PC-3 (cell line): ENCODE measurements at places on chromosomes 3 and 15. TPM values are rescaled to one million over a fixed set of nuclear protein-coding genes. Genes with fewer than 3 reads are reported as not detected.

GRCh38 chr3:74436184-74436583 lies 178.3 kb downstream of the CNTN3 start:
- DNase-seq, result no peak

DNA sequence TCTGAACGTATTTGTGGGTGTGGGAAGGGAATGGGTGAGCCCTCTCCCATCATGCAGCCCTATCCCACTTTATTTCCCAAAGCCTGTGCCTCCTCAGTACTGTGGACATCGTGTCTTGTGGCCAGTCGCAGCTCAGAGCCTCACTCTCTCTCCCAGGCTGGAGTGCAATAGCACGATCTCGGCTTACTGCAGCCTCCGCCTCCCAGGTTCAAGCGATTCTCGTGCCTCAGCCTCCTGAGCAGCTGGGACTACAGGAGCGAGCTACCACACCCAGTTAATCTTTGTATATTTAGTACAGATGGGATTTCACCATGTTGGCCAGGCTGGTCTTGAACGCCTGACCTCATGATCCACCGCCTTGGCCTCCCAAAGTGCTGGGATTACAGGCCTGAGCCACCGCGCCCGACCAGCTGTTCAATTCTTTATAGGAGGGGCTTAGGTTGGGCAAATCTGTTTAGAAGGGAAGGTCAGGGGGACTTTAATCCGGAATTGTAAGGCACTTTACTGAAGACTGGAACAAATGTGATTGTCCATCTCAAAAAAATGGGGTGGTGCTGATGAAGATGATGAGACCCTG lies 42.7 kb upstream of the BDH1 start:
- DNase-seq, result no peak

DNA sequence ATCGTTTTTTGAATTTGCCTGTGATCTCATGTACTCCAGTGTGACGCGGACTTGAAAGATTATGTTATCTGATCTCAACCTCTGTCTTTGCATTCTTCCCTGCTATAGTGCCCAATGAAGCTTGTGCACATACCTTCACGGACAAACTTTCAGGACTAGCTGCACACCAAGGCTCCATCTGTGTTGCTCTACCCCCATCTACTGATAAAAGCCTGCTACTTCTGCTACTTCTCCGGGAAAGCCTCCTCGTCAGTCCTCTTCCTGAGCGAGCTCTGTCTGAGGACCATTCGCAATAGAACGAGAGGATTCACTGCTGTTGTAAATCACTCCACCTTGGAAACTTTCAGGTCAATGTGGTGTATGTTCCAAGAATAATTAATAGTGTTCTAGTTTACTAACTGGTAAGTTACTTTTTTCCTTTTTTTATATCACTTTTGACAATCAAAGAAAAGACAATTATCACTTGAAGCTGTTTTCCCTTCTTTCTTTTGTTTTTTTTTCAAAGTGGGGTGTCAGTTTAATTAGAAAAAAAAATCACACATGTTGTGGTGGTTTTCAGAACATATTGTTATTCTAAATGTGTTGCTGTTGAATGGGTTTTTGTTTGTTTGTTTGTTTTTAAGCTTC lies 217.6 kb downstream of the ARRDC4 start:
- DNase-seq, result peak; percentile 74

- DNase-seq, result no peak
Observed at GRCh38 chr15:91530956-91531582, 322.4 kb upstream of the SLCO3A1 start.

Gene DOCK3
- under 0.01 and 0.15 TPM in 2 replicates for total RNA-seq

Gene SLC9C1
- total RNA-seq, result not detected in 2 replicates

Gene ARGFX
- not detected in 2 replicates for total RNA-seq

DNA sequence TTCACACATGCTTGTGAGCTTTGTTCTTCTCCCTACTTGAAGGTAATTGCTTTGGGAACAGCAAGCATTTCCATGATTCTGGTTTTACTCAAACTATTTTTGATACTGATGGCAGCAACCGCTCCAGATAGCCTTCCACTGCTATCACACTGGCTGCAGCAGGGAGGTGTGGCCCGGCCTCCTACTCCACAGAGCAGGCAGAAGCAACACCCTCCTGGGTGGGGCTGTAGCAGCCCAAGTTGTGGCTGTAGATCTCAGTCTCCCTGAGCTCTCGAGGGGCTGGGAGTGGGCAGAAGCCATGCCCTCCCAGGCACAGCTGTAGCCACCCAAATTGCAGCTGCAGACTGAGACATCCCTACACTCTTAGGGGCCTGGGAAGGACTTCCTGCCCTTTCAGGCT lies 878.8 kb upstream of the GBE1 start:
- no peak for DNase-seq

DNA sequence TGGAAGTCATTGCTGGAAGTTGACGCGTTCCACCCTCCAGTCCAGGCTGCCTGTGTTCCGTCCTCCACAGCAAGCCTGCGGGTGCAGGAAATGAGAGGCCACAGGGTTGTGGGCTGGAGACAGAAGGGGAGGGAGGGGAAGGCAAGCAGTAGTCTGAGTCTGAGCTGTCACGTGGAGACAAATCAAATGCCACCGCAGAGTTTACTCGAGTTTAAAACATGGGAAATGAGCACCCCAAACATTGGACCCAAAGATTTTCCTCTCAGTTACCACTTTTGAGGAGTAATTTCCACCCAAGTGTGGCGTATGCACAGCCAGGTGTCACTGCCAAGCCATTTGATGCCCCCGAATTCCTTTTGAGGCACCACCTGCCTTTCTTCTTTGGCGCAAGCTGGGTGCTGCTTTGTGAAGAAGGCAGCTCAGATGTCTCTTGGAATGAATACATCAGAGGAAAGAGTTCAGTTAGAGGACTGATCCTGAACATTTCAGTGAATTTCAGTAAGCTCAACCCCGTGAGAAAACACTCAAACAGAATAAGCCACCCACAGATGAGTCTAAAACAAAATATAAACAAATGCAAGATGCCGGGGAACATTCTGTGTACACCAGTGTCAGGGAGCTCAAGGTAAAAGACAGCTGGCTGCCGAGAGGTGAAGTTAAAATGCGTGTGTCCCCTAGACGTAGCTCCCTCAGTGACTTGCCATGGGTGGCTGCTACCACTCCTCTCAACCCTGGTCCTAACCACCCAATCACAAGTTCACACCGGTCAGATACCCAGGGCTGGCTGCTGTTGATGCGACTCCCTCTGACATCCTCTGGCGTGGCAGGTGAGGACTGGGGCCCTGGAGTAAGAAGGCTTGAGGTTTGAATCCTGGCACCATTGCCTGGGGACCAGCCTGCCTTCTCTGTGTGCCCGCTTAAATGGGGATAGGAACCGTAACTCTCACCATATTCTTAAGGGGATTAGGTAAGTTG lies 203.8 kb downstream of the UACA start:
- no peak for DNase-seq

GRCh38 chr3:40329071-40329470 lies 19.6 kb downstream of the EIF1B start:
- no peak for DNase-seq

DNA sequence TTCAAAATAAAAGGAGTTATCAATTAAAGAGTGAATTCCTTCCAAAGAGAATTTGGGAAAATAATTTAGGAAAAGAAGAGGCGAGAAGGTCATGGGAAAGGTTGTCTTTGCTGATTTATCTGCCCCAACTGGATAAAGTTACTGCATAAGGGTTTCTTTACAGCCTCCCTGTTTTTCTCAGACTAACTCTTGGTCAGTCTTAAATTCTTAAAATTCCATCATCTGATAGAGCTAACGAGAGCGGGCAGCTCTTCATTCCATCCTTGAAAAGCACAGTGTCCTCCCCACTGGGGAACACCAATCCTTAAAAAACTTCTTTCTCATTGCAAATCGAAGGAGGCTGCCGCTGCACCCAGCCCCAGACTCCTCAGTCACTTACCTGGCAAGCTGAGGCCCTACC lies 107.2 kb downstream of the PGPEP1L start:
- no peak for DNase-seq

DNA sequence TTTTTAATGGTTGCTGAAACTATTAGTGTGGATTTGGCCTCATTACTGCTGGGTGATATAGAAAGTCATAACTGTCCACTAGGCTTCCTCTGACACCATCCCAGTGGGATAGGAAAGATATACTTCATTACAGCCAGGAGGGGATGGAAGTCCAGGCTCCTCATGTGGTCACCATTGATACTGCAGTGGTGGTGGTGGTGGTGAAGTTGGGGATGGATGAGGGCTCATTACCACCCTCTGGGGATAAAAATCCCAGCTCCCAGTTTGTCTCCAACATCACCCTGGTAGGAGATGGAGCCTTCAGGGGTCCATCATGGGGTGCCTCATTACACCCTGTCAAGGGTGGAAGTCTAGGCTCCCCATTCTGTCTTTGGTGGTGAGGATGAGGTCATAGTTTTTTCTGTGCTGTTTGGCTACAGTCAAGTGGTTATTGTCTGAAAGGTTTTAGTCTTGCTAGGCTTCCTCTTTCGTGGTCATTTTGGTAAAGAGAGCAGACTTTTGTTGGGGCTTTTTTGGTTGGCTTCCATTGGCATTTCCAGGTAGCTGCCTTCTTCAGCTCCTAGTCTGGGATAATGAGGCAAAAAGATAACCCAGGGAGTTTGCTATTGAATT lies 30.1 kb upstream of the FILIP1L start:
- DNase-seq, result no peak
